IgD-negative memory B cell (primary cell): ENCODE measurements at places on chromosomes 5 and 9. TPM values are rescaled to one million over a fixed set of nuclear protein-coding genes. Genes with fewer than 3 reads are reported as not detected.

CACFD1 gene
- 15.9 TPM for polyA plus RNA-seq

CCNO gene
- polyA plus RNA-seq = not detected

SH3TC2 gene
- not detected for polyA plus RNA-seq

APBA1 gene
- polyA plus RNA-seq = not detected

ATP10B gene
- 1.0 TPM for polyA plus RNA-seq

C5 gene
- 0.99 TPM for polyA plus RNA-seq

CYLC2 gene
- polyA plus RNA-seq = not detected

EIF4E1B gene
- not detected for polyA plus RNA-seq
